ENCODE measurements at places on chromosomes 3 and 15. TPM values are rescaled to one million over a fixed set of nuclear protein-coding genes. Genes with fewer than 3 reads are reported as not detected.

Gene FRMD5
- total RNA-seq = 43.8 TPM

GRCh38 chr3:55089211-55089610 is 161.4 kb upstream of the LRTM1 start:
- H3K4me1 ChIP-seq = no peaks in the 10 kb centered on the region
- H3K4me3 ChIP-seq = no peak overlapping the region
- no peak overlapping the region for H3K27ac ChIP-seq
- DNase-seq = no peak
- H3K36me3 ChIP-seq = no peaks in the 10 kb centered on the region
- peaks cover 8% of the 10 kb centered on the region for H3K27me3 ChIP-seq

Gene SNX4
- 53.2 TPM for total RNA-seq

- H3K4me3 ChIP-seq = no peak overlapping the region
- H3K36me3 ChIP-seq = no peaks in the 10 kb centered on the region
- peaks cover 4% of the 10 kb centered on the region for H3K27me3 ChIP-seq
- peaks cover 46% of the 10 kb centered on the region for H3K4me1 ChIP-seq
- DNase-seq = no peak
Observed at GRCh38 chr3:77407441-77407840, 367.5 kb downstream of the ROBO2 start.

DNA sequence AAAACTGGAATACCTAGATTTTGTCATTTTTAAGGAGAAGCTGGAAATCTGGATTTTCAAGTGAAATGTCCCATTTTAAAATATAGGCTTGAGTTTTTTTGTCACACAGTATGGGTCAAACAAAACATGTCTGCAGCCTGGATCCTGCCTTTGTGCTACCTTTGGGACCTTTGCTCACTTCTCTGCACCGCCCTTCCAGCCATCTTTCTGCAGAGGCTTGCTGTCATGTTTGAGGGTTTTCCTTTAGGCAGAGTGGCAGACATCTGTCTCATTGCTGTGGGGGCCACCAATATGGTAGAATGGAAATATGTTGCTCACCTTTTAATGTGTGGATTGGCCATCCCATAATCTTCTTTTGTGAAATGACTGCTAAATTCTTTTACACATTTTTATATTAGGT is 136.3 kb downstream of the EEFSEC start:
- no peak overlapping the region for H3K4me3 ChIP-seq
- H3K36me3 ChIP-seq = peaks cover 4% of the 10 kb centered on the region
- H3K27ac ChIP-seq = no peak overlapping the region
- no peaks in the 10 kb centered on the region for H3K4me1 ChIP-seq
- no peak for DNase-seq
- no peaks in the 10 kb centered on the region for H3K27me3 ChIP-seq

Gene MESP2
- total RNA-seq = not detected

Gene CASR
- not detected for total RNA-seq

Gene FES
- total RNA-seq = 3.3 TPM

Gene SI
- not detected for total RNA-seq

- peaks cover 4% of the 10 kb centered on the region for H3K36me3 ChIP-seq
- no peak overlapping the region for H3K4me3 ChIP-seq
- no peak overlapping the region for H3K27ac ChIP-seq
- DNase-seq = no peak
- H3K27me3 ChIP-seq = peaks cover 2% of the 10 kb centered on the region
Observed at GRCh38 chr15:72866866-72867616, 83.5 kb upstream of the ADPGK start.

Gene BOC
- 32.9 TPM for total RNA-seq

DNA sequence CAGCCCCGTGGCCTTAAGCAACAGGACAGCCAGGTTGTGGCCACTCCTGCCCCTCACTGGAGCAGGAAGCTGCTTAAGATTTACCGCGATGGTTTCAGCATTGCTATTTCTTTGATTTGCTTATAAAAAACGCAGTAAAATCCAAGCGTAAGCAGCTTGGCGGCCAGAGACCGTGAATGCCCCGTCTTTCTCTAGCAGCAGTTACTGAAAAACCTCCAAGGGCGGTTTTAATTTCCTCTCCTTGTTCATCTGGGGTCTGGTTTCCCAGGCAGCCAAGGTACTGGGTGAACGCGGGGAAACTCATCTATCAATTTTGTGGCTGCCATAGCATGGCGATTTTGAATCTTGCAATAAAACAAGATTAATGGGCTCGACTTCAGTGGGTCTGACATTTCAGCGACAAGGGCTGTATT is 130.3 kb downstream of the MINAR1 start:
- peaks cover 15% of the 10 kb centered on the region for H3K36me3 ChIP-seq
- H3K27me3 ChIP-seq = peaks cover 1% of the 10 kb centered on the region
- H3K4me1 ChIP-seq = no peaks in the 10 kb centered on the region

- no peak overlapping the region for H3K27ac ChIP-seq
- DNase-seq = no peak
- no peak overlapping the region for H3K4me3 ChIP-seq
- H3K36me3 ChIP-seq = no peaks in the 10 kb centered on the region
Observed at GRCh38 chr3:135262441-135262840, 467.4 kb downstream of the EPHB1 start.

DNA sequence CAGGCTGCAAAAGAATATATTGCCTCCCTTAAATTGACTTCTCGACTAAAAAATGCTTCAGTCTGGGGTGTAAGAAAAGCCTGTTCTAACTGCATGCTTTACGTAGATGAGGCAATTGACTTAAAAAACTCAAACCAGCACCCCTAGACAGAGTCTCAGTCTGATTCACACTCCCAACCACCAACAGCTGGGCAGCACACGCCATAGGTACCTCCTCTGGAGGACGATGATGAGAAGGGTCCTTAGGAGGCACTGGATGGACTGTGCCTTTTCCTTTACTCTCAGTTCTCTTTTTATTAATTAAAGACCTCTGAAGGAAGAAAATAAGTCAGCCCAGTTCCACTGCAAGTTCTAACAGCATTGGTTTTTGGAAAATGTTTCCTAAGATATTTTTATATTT is 175.0 kb downstream of the PDZRN3 start:
- H3K27ac ChIP-seq = no peak overlapping the region
- H3K4me1 ChIP-seq = peaks cover 39% of the 10 kb centered on the region
- no peaks in the 10 kb centered on the region for H3K36me3 ChIP-seq
- H3K4me3 ChIP-seq = no peak overlapping the region
- no peak for DNase-seq

- H3K4me3 ChIP-seq = no peak overlapping the region
- no peaks in the 10 kb centered on the region for H3K4me1 ChIP-seq
- no peaks in the 10 kb centered on the region for H3K27me3 ChIP-seq
- no peak for DNase-seq
- H3K27ac ChIP-seq = no peak overlapping the region
Observed at GRCh38 chr3:102129760-102130608, 280.7 kb downstream of the NFKBIZ start.

Gene PIGBOS1
- 14.4 TPM for total RNA-seq

Gene SOX14
- total RNA-seq = not detected

GRCh38 chr15:89321521-89322410 is 12.9 kb downstream of the POLG start:
- peaks cover 18% of the 10 kb centered on the region for H3K36me3 ChIP-seq
- H3K4me3 ChIP-seq = no peak overlapping the region
- peaks cover 4% of the 10 kb centered on the region for H3K27me3 ChIP-seq
- H3K27ac ChIP-seq = no peak overlapping the region
- H3K4me1 ChIP-seq = no peaks in the 10 kb centered on the region

DNA sequence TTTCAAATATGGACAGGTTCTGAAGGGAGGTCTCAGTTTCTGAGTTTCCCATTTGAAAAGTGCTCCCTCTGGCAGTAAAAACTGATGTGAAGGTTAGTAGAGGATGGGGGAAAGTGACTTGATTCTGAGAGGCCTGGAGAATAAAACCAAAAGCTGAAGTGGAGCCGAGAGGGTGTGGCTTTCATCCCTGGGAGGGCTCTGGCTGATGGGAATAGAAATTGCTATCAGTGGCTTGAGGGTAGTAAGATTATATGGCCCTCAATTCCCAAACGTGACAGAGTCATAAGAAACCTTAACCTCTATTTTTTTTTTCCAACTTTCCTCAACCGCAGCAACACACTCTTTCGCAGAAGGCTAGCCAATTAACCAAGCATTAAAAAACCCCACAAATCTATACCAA is 185.9 kb downstream of the MEIS2 start:
- H3K36me3 ChIP-seq = no peaks in the 10 kb centered on the region
- DNase-seq = no peak
- no peak overlapping the region for H3K27ac ChIP-seq
- H3K27me3 ChIP-seq = peaks cover 3% of the 10 kb centered on the region
- peaks cover 3% of the 10 kb centered on the region for H3K4me1 ChIP-seq

DNA sequence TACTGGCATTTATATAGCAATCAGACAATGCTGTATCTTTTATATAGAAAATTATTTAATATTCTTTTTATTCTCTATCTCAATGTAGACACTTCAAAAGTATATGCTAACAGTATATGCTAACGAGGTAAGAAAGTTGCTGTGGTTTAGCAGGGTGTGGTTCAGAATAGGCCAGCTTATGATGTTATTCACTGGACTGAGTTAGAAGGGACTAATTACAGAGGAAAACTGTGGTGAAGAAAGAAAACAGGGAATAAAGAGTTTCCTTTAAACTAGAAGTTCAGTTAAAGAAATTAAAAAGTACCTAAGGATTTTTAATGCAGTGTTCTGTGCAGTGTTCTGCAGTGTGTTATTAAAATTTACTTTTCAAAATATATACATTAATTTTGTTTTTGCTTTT is 59.4 kb downstream of the MYO9A start:
- H3K27ac ChIP-seq = no peak overlapping the region
- no peaks in the 10 kb centered on the region for H3K27me3 ChIP-seq
- peaks cover 5% of the 10 kb centered on the region for H3K4me1 ChIP-seq
- no peak overlapping the region for H3K4me3 ChIP-seq
- peaks cover 9% of the 10 kb centered on the region for H3K36me3 ChIP-seq
- DNase-seq = no peak

- no peak overlapping the region for H3K27ac ChIP-seq
- no peak overlapping the region for H3K4me3 ChIP-seq
- no peaks in the 10 kb centered on the region for H3K27me3 ChIP-seq
- H3K4me1 ChIP-seq = peaks cover 2% of the 10 kb centered on the region
- no peaks in the 10 kb centered on the region for H3K36me3 ChIP-seq
Observed at GRCh38 chr3:144491333-144491732, 519.7 kb downstream of the DIPK2A start.

Gene TMC3
- not detected for total RNA-seq

DNA sequence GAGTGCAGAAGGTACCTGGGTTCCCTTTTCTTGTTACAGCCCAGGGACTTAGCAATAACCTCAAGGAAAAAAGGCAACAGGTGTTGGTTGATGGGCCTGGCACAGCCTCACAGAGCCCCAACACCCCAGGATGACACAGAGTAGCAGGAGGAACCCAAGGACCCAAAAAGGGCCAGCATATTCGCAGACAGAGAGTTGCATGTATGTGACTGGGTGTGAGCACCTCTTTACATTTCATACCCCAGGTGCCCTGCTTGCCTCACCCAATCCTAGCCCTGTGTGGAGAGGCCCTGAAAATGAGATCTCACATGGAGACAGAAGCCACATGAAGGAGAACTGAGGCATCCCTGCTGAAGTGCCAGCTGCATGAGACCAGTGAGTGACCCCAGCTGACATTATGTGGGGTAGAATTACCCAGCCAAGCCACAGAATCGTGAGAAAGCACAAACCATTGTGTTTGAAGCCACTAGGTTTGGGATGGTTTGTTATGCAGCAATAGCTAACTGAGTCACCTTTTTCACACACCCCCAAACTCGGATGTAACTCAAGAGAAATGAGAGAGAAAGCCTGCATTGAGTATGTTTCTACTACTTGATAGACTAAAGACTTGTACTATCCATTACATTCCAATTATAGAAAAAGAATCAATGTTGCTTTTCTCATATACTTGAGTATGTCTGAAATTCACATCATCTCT is 26.2 kb upstream of the HHATL start:
- H3K4me3 ChIP-seq = no peak overlapping the region
- DNase-seq = no peak
- no peak overlapping the region for H3K27ac ChIP-seq
- H3K4me1 ChIP-seq = peaks cover 3% of the 10 kb centered on the region

- H3K4me1 ChIP-seq = no peaks in the 10 kb centered on the region
- no peak overlapping the region for H3K27ac ChIP-seq
- H3K4me3 ChIP-seq = no peak overlapping the region
- no peaks in the 10 kb centered on the region for H3K36me3 ChIP-seq
- peak; percentile 15 for DNase-seq
Observed at GRCh38 chr3:7630925-7631324, 770.0 kb downstream of the GRM7 start.

Data from glutamatergic neuron (in vitro differentiated cells).